ENCODE measurements at places on chromosomes 1 and 21.

DNA sequence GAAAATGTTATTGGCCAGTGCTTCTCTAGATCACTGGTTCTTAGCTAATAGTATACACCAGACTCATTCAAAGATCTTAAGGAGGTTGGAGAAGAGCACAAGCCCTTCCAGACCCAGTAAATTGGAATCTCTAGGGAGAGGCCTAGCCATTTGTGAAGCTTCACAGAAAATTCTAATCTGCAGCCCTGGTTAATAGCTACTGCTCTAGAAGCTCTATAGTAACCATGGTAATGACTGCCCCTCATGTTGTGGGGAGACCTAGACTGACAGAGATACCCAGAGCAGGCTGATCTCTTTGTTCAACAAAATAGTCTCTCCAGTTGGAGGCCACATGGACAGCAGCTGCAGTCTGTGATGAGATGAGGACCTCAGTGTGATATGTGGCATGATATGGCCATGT is 31.7 kb downstream of the ARID1A start:
- no peak for DNase-seq

- DNase-seq: peak; percentile 49
Observed at GRCh38 chr1:91501523-91501851, 836 bp downstream of the CDC7 start.

DNA sequence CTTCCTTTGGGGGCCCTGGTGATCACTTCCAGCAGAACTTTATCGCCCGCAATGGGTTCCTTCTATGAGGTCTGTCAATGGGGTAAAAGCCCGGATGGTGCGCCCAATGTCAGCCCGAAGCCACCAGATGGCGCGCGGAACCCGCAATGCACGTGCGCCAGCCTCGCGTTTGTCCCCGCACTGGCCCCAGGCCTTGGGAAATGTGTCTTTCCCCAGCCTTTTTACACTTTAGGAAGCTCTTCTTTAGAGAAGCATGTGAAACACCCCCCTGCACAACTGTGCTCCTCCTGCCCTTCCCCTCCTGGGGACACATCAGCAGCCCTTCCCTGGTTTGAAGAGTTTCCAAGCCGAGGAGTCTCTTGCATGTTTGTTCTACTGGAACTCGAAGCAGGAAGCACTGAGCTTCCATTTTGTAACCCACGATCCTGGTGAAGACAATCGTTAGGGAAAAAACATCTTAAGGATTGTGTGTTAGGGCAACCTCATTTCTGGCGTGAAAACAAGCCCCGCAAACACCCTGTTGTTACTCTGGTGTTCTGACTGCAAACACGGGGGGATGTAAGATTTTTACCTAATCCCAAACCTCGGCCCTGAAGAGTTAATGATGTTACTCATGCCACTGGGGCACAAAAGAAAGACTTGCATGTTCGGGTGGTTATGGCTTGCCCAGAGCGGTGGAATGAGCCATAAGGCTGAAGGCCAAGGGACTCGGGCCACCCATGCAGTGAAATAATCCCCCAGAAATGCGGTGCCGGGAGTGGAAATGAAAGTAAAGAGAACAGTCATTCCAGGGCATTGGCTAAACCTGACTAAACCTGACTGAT is 20.4 kb upstream of the TARBP1 start:
- DNase-seq: peak; percentile 91

DNA sequence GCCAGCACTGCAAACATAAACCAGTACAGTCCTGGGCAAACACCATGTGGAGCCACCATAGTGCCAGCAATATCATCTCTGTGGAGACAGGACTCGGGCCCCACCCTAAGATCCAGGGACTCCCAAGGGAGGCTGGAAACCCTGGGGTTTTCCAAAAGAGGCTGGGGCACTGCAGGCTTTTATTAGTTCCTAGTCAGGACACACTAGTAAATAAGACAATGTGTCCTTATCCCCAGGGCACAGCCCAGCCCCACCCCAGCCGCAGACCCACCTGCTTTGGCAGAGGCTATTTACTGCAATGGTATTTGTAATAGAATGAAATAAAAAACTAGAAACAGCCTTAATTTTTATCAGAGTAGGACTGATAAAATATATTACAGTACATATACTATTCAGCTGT is 486 bp upstream of the GJB3 start:
- DNase-seq: no peak

DNA sequence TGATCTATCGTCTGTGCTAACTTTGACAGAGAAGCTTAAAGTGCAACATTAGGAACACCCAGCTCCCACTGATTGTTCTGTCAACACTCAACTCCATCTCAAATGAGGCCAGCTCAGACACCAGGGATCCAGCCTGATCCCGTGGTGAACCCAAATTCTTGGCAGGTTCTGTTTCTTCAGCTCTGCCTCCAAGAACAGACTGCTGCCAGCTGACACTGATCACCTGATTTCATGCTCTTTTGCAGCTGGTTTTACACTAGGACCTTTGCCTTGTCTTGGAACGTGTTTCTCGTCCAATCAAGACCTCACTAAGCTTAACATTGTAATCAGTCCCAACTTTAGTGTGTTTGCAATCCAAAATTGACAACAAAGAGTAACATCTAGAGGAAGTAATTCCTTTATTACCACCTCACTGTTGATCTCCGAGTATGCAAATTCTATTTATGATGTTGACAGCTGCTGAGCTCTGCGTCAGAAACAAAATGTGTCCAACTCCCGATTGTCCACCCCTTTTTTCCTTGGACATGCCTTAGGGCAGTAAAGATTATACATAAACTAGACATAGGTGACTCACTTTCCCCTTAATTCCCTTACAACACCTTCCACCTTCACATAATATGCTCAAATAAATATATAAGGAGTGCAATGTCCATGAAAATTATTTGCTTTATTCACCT is 1.6 kb upstream of the HYI start:
- no peak for DNase-seq
